Activated CD4-positive, alpha-beta T cell treated with anti-CD3 and anti-CD28 coated beads, Interleukin-2, Interleukin-4, amounts not matched to agents 100 ng/mL and 50 ng/mL, durations not matched to agents 16 hours and 8 hours (primary cell): ENCODE measurements at places on chromosomes 11 and 22.

DNA sequence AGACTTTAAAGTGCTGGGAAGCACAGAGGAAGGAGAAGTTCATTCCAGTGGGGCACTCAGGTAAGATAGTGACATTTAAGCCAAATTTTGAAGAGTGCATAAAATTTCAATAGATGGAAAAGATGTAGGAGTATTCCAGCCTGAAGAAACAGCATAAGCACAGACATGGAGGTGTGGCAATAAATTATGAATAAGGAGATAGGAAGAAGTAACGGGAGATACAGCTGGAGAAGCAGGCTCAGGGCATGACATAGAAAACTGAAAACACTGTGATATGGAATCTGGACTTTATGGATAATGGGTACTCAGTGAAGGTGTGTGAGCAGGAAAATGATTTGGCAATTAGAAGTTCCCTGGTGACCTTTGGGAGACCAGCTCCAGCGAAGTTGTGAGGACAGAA lies 33.3 kb downstream of the P4HA3 start:
- no peak for DNase-seq

DNA sequence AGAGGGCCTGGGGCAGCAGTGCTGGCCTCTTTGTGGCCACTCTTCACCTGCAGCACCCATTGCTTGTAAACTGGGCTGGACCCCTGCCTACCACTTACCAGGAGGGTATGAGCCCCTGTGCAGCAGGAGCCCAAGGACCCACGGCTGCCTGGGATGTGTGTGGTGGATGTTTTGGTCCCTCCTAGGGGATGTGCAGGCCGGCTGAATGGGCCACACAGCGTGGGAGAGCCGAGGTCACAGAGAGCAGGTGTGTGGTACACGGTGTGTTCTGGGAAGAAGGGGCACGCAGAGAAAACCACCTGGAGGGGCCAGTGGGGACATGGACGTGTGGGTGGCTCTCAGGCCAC lies 19.3 kb upstream of the GNB1L start:
- DNase-seq: no peak

- no peak for DNase-seq
These were observed 24.2 kb upstream of the KCNJ11 start for GRCh38 chr11:17412488-17413180.

GRCh38 chr22:42347281-42347824 lies 76.9 kb upstream of the TCF20 start:
- no peak for DNase-seq

DNA sequence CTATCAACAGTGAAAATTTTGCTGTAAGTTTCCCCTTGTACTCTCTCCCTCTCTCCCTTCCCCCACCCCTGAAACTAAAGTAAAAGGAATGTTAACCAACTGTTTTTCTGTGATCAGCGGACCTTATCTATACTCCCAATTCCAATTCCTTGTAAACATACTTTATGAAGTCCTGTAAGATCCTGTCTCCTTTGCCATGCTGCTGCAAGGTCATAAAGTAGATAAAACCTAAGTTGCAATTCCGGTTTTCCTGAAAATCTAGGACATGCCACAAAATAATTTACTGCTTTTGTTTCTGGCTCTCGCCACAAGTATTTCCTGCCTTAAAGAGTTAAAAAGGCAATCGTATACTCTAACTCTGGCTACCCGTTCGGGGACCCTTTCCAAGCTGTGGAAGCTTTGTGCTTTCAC lies 1469.0 kb downstream of the LRRC4C start:
- no peak for DNase-seq

DNA sequence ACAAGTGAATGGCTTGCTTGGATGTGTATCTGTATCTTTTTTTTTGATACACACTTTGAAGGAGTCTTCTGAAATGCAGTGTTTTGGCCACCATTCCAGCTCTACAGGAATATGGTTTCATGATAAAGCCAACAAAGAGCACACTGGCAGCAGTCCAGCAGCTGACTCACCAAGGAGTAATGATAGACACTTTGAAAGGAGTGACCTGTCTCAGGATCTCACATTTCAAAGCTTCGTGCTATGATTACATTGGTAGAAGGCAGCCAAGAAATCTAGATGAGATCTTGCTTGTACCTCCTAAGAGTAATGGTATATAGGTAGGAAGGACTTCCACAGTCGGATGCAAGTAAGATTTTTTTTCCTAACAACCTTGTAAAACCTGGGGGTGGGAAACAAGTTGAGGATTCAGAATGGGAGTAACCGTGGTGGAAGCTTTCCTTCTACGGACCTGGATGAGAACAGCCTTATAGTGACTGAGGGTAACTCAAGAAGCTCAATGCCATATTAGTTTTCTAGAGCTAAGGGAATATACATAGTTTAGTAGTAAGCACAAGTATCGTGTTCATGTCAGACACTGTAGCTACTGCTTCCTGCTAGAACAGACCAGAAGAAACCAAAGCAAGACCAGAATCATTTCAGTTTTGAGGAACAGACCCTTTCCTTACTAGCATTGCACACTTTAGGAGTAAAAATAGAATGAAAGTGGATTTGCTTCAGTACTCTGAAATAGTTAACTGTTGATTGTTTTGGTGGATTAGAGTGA lies 25.0 kb downstream of the MTMR3 start:
- no peak for DNase-seq

GRCh38 chr11:128687321-128687720 lies 6.6 kb upstream of the FLI1 start:
- no peak for DNase-seq

- DNase-seq: no peak
These were observed 6.5 kb upstream of the BATF2 start for GRCh38 chr11:65003282-65003681.

DNA sequence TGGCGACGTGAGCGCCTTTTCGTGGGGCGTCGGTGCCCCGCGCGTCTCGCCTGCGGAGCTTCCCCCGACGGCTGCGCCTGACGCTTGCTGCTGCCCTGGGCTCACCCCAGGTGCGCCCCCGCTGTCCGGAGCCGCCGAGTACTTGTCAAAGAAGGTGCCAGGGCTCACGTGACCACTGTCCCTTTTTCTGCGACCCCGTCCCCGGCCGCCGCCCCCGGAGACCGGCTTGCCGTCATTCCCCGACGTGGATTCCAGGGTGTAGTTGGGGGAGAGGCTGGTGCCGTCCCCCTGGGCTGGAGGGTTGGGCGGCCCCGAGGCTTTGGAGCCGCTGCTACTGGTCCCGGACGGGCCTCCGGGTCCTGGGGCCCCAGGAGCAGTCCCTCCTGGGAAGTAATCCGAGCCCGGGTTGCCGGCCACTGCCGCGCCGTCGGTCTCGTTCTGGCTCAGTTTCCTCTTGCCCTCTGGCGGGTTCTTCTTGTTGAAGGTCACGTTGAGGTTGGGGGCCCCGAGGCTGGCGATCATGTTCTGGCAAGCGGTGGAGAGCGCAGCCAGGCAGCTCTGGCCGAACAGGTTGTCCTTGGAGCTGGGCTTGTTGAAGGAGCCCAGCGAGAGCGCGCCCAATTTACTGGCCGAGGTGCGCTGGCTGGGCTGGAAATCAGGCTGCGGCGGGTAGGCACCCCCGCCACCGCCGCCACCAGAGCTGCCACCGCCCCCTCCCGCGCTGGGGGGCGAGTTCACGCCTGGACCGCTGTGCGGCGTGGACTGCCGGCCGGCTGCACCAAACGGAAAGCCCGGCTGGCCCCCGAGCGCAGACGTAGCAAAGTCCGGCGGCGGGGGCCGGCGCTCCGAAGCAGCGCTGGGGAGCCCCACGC lies 3.8 kb downstream of the MN1 start:
- DNase-seq: no peak

GRCh38 chr11:45795379-45795778 lies 9.6 kb upstream of the SLC35C1 start:
- DNase-seq: no peak

DNA sequence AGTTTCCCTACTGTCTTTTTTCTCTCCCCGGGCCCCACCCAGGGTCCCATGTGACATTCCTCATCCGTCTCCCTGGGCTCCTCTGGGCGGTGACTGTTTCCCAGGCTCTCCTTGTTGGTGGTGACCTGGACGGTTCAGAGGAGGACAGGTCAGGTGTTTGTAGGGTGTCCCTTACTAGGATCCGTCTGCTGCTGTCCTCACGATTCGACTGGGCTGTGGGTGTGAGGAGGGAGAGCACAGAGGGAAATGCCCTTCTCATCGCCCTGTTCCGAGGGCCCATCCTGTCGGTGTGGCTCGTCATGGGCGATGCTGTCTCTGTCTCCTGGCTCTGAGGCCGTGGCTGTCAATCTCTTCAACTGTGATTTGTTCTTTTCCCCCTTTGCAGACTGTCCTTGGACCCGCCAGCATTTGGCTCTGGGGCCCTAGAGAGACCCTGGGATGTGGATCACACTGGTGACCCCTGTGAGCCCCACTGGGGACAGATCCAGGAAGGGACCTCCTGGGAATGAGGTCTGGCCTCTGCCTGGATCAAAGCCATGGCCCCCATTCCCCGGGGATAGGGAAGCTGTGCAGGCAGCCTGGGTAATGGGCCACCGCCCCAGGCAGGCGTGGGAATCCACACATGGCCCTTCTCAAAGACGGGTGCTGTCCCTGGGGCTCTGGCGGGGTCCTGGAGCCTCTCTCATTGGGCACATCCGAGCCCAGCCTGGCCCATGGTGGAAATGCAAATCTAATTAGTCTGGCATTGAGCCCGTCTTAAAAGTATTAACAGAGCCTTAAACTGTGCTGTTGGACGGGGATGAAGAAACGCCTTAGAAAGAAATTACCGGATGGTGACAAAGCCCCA lies 46.8 kb upstream of the KCNQ1OT1 start:
- no peak for DNase-seq

- no peak for DNase-seq
These were observed 12.7 kb downstream of the ZP1 start for GRCh38 chr11:60879971-60880588.

GRCh38 chr11:67277231-67277961 lies 11.1 kb downstream of the GRK2 start:
- peak; percentile 96 for DNase-seq

- DNase-seq: peak; percentile 25
These were observed 43.2 kb upstream of the DLAT start for GRCh38 chr11:111982019-111982464.

GRCh38 chr11:45905095-45905494 lies 2.0 kb downstream of the FREY1 start:
- DNase-seq: no peak

- DNase-seq: no peak
These were observed 168.5 kb downstream of the MPPED1 start for GRCh38 chr22:43580271-43580750.

GRCh38 chr11:105609832-105610781 lies at the start of gene GRIA4:
GRIA4 (plus strand) TSS chr11:105610073; CDS start chr11:105610998, 925 bp downstream.
- DNase-seq: no peak

GRCh38 chr11:64688534-64688982 lies 34.4 kb downstream of the NRXN2 start:
- peak; percentile 88 for DNase-seq

DNA sequence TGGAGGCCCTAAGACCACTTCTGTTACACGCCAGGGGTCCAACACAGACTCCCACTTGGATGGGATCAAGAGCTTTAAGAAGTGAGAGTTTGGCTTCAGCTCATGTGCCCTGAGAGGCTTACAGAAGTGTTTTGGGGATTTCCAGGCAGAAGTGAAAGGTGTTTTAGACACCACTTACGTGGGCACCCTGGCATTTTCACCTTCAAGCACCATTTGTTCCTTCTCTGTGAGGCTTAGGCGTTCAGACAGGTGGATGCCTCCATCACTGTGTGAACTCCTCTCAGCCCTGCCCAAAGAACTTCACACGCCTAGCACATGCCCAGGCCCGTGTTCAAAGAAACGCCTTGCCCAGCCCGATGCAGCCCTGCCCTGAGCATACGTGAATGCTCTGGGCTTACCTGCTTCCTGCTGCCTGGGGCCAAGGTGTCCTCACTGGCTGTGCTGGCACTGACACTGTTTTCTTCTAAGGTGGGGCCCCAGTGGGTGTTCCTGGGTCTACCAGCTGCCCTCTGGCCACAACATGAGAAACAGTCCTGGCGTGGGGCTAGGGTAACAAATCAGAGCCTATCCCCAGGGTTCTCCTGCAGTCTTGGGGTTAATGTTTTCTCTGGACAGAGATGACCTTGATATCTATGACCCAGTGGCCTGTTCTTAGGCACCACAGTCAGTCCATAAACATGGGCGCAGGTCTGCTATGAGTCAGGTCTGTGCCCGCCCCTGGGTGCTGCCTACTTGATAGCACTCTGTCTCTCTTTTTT lies 34.0 kb downstream of the AMPD3 start:
- DNase-seq: no peak

GRCh38 chr11:14803846-14804245 lies 88.2 kb downstream of the CYP2R1 start:
- DNase-seq: no peak

- peak; percentile 93 for DNase-seq
These were observed 2.7 kb upstream of the CDC42BPG start for GRCh38 chr11:64846998-64847666.

- DNase-seq: no peak
These were observed 5.6 kb downstream of the PTDSS2 start for GRCh38 chr11:455566-456147.

- DNase-seq: no peak
These were observed 294.0 kb upstream of the CTSC start for GRCh38 chr11:88631497-88631896.
